Mucosa of descending colon (tissue), 3 donors: ENCODE measurements at places on chromosomes 12 and 14. TPM values are rescaled to one million over a fixed set of nuclear protein-coding genes. Genes with fewer than 3 reads are reported as not detected.

GRCh38 chr12:74563927-74564326 lies 26.3 kb downstream of the ATXN7L3B start:
- DNase-seq, result no peak

DNA sequence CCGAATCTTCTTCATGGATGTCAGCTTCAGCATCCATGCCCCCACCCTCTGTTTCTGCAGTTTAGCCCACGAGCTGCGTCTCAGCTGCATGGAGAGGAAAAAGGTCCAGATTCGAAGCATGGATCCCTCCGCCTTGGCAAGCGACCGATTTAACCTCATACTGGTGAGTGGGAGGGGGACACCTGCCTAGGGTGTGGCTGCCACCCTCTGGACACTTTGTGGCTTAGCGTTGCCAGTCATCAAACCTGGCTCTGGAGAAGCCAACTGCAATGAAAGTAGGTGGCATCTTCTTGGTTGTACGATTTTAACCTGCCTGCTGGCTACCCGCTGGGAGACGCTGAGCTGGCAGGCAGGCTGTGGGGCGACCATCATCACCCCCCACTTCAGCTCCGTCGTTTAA lies 16.7 kb downstream of the DCAF4 start:
- no peak for DNase-seq

- no peak for DNase-seq
Observed at GRCh38 chr12:30925607-30926242, 823 bp upstream of the TSPAN11 start.

Gene NPC2
- total RNA-seq, result 168 TPM

DNA sequence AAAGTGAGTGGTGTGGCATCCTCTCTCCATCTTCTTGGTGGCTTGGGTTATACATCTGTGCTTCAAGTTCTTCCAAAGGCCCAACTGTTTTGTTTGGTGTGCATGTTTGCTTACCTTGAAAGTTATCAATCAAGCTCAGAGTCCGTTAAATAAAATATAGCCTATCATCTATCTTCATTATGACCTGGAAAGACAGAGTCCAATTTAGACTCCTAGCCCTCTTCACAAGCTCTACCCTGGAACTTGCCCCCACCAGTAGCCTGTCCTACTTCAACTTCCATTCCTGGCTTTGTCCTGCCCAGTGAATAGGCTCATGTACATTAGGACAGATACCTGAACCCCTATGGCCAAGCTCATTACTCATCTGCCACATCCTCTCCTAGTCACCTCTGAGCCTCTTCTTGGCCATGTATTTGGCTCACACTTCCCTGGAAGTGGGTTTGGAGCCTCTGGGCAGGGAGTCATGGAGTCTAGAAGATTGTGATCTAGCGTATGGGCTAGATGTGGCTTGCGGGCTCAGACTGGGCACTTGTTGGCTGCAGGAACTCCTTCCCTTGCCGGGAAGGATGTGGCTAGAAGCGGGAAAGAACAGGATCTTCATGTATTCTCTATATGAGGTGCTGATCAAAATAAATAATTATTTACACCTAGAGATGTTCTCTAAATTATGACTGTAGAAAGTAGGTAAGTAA lies 6.4 kb upstream of the SSTR1 start:
- DNase-seq, result no peak

Gene DTX3
- total RNA-seq, result 4.3 TPM

- no peak for DNase-seq
Observed at GRCh38 chr12:49801141-49802063, 26.8 kb downstream of the NCKAP5L start.

- no peak for DNase-seq
Observed at GRCh38 chr14:67486890-67487289, 1.6 kb downstream of the TMEM229B start.

DNA sequence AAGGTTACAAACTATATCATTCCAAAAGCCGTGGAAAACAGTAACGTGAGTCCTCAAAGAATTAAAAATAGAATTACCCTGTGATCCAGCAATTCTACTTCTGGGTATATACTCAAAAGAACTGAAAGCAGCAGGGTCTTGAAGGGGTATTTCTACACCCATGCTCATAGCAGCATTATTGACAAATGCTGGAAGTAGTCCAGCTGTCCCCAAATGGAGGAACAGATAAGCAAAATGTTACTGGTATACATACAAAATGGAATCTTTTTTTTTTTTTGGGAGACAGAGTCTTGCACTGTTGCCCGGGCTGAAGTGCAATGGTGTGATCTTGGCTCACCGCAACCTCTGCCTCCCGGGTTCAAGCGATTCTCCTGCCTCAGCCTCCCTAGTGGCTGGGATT lies 32.9 kb downstream of the ADIPOR2 start:
- no peak for DNase-seq

GRCh38 chr12:62505786-62506185 lies 39.2 kb downstream of the MON2 start:
- DNase-seq, result no peak

Gene RPGRIP1
- total RNA-seq, result not detected

DNA sequence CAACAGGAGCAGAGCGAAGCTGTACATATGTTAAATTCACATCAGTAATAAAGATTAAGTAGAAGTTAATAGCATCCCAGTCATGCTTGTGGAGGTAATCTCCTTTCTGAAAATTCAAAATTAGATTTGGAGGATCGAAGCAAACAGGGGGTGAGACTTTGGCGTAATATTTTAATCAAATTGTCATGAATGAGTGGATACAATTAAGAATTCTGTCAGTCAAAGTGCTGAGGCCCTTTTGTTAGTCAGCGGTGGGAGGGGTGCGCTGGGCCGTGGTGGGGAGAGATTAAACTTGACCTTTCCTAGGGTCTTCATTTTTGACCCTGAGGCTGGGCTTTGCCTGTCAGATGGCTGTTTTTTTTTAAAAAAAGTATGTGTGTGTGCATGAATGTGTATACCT lies 226.7 kb downstream of the VRK1 start:
- no peak for DNase-seq

DNA sequence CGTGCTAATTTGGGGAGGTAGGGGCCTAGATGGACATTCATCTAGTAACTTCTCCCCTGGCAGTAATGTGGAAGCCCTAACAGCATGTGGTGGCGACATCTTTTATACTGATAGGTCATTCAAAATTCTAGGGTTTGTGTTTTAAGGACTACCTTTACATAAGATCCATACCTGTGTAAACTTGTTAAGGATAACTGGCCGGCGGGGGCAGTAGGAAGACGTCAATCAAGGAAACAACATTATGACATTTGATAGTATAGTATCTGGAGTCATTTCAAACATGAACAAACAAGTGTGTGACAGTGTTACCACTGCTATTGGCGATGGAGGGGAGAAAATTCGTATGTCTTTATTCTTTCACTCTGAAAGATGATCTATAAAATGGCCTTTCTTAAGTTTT lies 120.0 kb downstream of the TTLL5 start:
- DNase-seq, result no peak

DNA sequence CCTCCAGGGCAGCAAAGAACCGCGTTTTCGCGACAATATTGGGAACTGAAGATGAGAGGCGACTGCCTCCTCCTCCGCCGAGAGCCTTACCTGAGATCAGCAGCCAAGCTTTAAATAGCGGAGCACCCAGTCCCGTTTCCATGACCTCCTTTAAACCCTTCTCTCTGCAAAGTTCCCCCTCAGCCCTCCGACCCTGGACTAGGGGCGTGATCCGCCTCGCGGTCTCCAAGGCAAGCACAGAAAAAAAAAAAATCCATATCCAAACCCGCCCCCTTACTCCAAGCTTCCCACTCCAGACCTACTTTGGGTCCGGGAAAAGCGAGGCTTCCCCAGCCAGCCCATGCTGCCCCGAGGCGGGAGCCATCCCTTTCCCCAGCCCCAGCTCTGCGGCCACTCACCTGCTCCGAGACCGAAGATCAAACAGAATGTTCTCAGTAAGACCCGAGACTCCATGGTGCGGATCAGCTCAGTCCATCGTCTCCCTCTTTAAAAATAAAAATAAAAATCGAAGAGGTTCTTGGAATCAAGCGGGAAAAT lies 630 bp downstream of the NELL2 start:
- no peak for DNase-seq

GRCh38 chr14:67833403-67833802 lies 13.8 kb downstream of the RAD51B start:
- no peak for DNase-seq

DNA sequence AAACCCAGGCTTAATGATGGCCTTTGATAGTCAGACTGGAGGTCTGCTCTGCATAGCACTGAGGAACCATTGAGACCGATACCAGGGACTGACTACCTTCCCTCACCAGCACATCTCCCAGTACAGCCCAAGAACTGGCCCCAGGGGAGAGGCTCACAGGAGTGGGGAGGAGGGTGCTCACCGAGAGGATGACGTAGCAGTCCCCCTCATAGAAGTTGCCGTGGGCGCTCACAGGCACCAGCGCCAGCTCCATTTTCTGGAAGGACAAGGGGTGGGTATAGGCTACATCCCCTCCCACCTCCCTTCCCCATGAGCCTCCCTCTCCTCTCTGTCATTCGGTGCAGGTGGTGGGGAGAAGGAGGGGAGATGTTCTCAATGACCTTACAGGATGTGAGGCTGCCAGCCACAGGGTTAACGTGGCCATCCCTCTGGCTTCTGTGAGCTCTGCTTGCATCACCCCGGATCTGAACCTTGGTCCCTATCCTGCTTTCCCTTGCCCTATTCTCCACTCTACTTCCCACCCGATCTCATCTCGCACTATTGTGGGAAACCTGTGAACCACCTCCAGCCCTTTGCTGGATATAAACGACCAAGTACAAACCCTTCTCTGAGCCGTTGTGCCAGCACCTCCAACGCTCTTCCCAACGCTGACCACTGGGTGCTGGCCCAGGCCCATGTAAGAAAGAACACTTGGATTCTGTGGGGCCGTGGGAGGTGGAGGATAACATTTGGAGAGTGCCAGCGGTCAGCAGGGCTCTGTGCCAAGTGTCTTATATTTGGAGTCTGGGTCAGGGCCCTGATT lies 4.4 kb downstream of the AVIL start:
- no peak for DNase-seq

DNA sequence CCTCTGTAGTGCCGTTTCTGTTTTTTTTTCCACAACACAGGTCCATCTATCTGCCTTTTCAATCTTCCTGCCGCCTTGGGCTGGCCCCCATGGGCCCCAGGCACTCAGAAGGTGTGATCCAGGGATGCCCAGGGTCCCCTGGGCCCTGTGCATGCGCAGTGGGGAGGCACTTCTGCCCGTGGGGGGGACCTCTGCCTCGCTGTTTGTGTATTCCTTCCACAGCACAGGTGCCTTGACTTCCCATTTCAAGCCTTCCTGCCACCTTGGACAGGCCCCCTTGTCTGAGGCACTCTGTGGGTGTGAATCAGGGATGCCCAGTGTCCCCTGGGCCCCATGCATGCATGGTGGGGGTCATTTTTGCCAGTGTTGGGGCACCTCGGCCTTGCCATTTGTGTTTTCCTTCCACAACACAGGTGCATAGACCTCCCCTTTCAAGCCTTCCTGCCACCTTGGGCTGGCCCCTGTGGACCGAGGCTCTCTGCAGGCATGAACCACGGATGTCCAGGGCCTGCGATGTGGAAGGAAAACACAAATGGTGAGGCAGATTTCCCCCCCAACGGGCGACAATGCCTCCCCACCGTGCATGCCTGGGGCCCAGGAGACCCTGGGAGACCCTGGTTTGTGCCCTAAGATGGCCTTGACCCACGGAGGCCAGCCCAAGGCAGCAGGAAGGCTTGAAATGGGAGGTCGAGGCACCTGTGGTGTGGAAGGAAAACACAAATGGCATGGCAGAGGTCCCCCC lies 366.5 kb downstream of the ALG10 start:
- DNase-seq, result no peak

- DNase-seq, result no peak
Observed at GRCh38 chr14:52422650-52423356, 108.7 kb downstream of the PTGER2 start.

GRCh38 chr12:115506822-115507559 lies 770.5 kb downstream of the MED13L start:
- DNase-seq, result peak; percentile 21

GRCh38 chr12:126033751-126034150 lies 968.5 kb downstream of the AACS start:
- no peak for DNase-seq

DNA sequence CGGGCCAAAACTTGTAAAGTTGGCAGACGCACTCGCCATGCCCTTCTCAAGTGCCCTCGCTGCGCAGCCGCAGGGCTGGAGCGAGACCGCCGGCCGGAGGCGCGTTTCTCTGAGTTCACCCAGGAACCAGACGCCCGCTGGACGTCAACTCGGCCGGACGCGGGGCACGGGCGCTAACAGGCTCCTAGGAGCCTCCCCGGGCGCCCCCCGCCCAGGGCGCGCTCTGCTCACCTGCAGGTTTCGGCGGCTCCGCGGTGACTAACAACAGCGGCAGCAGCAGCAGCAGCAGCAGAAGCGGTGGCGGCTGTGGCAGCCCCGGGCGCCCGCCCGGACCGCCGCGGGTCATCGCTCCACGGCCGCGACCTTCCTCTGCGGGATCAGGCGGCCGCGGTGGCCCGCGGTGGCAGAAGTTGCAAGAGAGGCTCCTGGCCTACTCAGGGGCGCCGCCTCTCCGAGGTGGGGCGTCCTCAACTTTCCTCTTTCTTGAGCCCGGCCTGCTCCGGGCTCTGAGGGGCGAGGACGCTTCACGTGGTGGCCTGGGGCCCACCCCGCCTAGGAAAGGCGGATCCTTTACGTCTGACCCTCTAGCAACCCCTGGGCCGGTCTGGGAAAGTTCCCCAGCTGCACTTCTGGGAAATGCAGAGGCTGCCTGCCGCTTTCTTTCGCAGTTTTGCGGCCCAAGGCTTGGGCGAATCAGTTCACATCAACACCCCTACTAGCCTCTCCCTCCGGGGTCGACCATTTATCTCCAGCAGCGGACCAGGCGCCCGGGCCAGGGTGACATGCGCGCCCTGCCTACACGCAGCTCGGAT lies at the start of gene PLBD1:
Gene PLBD1 (minus strand): TSS at position 533 of the 812 bp plus-strand sequence. CDS start 187 bp downstream, at position 346.
- peak; percentile 71 for DNase-seq

DNA sequence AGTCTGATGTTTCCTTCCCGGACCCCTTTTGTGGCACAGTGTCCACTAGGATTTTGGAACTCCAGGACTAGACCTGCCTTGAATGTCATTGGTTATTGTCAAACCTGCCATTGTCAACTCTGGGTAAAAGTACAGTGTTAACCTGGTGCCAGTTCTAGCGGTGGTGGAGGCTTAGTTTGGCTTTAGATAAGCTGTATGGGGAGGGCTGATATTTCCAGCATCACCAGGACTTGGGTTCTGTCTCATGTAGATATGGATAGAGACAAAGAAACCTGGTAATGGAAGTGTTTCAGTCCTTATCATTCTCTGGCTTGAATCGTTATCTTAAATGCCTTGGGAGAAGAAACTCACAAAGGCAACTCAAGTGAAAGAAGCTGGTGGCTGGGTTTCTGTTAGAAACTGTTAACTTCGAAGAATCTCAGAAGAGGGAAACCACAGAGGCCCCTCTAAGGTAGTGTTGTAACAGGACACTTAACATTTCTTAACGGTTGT lies 10.6 kb downstream of the CHST11 start:
- DNase-seq, result no peak

Gene KRT83
- total RNA-seq, result not detected

- no peak for DNase-seq
Observed at GRCh38 chr12:912466-913235, 36.8 kb downstream of the RAD52 start.

DNA sequence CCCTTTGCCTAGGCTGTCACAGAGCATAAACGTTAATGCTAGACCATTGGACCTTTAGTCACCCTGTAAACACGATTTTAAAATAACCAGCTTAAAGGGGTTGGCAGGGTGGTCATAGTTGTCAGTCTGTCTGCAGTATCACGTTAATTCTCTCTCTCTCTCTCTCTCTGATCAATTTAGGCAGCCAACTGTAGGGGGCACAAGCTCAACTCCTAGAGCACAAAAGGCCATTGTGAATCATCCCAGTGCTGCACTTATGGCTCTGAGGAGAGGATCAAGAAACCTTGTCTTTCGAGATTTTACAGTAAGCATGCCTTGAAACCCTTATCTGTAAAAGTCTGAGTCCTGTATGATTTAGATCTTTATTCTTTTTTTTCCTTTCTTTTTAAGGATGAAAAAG lies 97.1 kb downstream of the SCAF11 start:
- no peak for DNase-seq

Gene TTC9
- total RNA-seq, result 0.54 TPM
